Fibroblast of lung (primary cell): ENCODE measurements at places on chromosomes 16 and 17. TPM values are rescaled to one million over a fixed set of nuclear protein-coding genes. Genes with fewer than 3 reads are reported as not detected.

- peak; percentile 44 for DNase-seq
These were observed 387.5 kb upstream of the HSBP1 start for GRCh38 chr16:83420206-83420760.

DNA sequence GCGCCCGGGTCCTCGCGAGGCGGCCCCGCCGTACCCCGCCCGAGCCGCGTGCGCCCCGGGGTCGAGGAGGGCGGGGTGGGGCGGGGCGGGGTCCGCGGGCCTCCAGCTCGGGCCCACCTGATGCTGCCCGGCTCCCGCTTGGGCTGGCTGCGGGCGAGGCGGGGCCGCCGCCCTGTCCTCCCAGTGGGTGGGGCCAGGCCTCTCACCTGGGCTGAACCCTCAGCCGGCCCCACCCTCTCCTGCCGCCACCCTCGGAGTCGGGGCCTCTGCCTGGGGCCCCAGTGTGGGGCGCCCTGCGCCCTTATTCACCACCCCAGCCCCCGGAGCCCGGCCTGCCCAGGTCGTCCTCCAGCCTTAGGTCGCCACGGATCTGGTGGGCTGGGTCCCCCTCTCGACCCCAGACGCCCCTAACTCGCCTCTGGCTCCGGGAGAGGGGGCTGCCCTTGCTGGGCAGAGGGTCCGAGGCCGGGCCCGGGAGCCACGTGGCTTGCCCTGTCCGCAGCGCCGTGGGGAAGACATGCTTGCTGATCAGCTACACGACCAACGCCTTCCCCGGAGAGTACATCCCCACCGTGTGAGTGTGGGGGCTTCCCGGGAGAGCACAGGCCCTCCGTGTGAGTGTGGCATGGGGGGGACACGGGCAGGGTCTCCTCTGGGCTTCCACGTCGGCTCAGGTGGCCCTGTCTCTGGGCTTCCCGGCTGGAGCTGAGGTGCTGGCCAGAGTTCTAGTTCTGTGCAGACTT lies 578 bp downstream of the RAC3 start:
- no peak for DNase-seq

DNA sequence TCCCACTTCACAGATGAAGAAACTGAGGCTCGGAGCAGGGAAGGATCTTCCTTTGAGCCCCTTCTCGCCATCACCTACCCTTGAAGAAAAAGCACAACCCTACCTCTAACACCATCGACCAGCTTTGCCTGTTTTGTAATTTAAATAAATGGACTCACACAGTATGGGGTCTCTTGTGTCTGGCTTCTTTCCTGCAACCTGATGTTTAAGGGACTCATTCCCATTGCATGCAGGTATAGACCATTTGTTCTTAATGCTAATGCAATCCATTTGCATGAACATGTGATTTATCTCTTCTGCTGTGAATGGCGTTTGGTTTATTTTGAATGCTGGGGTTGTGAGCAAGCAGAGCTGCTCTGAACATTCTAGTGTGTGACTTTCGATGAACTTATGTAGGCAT lies 150.8 kb upstream of the FOXF1 start:
- no peak for DNase-seq

DNA sequence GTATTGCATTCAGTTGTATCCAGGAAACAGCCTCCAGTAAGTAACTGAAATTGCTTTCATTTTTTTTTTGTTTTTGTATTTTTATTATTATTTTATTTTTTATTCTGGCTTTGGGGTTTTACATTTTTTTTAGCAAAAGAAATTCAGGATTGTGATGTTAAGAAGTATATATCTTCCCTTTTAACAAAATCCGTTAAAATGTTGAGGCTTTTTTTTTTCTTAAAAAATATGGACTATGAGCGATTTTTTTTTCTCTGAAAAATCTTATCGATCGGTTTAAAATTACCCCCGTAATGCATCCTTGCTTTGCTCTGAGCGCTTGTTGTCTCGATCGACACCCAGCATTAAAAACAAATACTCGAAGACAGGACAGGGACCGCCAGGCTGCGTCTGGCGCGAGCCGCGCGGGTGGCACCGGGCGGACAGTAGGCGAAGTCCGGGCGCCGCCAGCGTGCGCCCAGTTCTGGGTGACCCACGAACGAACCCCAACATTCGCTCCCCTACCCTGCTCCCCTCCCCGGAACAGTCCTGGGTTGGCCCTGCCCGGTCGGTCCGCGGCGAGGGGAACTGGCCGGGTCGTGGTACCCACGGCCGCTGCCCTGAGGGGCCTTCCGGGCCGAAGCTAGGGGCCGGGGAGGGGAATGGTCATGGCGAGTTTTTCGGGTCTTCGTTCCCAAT lies 482 bp downstream of the BAHCC1 start:
- DNase-seq = peak; percentile 9

GRCh38 chr17:37117373-37118142 lies 168.8 kb downstream of the AATF start:
- no peak for DNase-seq

DNA sequence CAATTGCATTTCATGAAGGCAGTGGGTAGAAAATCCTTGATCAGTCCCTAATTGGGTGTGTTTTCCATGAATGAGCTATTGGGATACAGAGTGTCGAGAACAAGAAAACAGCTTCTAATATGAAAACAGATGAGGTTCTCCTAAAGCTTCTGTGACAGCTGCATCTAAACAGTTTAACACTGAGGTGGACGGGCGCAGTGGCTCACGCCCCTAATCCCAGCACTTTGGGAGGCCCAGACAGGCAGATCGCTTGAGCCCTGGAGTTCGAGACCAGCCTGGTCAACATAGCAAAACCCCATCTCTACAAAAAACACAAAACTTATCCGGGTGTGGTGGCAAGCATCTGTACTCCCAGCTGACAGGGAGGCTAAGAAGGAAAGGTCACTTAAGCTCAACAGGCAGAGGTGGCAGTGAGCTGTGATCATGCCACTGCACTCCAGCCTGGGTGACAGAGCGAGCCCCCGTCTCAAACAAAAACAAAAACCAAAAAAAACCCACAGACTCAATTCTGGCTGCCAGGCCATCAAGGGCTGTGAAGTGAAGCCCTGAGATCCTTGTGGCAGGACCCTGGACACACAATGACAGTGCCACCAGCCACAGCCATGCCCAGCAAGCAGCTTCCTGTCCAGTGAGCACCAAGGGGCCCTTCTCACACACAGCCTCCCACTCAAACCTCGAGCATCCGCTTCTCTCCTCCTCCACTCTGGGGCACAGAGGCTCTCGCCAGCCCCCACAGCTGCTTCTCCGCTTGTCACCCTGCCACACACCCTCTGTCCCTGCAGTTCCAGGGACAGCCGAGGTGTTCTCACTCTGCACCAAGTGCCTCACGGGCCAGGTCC lies 44.0 kb downstream of the ANKRD11 start:
- DNase-seq = no peak

DNA sequence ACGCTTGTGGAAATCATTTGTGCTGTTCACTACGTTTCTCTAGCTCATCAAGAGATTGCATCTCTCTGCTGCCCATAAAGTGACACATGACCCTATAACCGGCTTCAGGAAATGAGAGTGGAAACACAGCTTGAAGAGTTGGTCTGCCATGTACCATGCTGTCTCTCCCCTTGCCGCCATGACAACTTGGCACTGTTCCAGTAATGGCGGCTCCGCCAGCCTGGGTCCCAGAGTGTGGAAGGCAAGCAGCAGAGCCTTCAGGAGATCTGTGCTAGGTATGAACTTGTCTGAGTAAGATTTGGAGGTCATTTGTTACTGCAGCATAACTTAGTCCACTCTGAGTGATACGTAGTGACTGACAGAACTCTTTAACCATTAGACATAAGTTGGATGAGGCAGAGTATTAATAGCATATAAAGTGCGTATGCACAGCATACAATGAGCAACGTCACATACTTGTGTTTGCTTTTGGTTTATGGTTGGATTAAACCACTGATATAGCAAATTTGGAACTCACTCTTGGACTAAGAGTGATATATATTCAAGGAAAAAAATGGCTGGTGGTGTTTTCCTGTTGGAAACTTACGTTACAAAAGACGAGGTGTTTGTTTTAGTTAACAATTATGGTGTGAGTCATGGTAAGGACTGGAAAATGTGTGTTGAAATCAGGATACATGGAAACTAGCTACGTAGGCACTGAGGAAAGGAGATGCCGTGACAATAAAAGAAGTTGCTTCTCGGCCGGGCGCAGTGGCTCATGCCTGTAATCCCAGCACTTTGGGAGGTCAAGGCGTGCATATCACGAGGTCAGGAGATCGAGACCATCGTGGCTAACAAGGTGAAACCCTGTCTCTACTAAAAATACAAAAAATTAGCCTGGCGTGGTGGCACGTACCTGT lies 24.4 kb upstream of the PMP22 start:
- DNase-seq = peak; percentile 85

DNA sequence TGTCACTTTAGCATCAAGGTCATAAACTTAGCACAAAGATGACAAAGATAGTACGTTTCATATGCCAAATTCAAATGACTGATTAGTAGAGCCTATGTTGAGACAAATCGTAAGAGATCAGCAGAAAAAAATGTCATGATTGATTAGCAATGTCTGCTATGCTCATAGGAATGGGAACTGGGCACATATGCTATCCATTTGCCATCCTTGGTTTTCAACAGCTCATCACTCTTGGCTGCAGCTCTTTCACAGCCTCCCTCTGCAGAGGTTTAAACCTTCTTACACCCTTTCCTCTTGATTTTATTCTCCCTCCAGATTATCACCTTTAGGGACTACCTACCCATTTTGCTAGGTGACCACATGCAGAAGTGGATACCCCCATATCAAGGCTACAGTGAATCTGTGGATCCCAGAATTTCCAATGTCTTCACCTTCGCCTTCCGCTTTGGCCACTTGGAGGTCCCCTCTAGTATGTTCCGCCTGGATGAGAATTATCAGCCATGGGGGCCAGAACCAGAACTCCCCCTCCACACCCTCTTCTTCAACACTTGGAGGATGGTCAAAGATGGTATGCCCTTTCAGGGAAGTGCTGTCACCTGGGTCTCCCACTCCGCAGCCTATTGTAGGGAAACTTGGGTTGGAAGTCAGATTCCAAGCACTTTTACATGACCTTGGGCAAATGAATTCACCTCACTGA lies 16.2 kb downstream of the MPO start:
- DNase-seq = no peak

DNA sequence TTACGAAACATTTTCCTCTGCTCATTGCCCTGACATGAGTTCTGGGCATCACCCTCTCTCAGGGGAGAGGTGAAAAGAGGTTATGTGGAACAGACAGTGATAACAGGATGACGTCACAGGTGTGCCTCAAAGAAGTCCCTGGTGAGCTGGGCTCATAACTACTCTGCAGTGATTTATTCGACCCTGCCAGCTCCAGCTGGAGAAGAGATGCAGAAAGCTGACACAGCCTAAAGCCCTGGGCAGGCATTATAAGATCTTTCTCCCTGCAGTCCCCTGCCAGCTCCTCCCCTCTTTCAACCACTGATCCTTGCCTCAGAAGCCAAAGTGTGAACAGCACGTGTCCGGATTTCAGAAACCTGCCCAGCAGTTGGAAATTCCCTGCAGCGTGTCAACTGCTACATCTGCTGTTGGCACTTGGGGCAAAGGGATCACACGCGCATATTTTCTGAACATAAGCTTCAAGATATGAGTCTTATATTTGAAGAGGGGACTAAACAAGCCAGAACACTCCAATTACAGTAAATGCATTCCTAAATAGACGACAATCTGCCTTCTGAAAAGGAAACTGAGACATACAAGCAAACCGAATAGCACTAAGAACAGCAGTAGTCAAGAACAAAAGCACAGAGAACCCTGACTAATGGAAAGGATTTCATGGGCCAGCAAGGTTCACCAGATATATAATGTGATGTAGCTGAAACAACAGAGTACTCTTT lies 80.5 kb downstream of the SMG6 start:
- peak; percentile 65 for DNase-seq

GRCh38 chr17:74218436-74218835 lies 5.1 kb downstream of the TTYH2 start:
- DNase-seq = no peak

GRCh38 chr16:28213396-28213795 lies 1.6 kb upstream of the XPO6 start:
- peak; percentile 19 for DNase-seq

DNA sequence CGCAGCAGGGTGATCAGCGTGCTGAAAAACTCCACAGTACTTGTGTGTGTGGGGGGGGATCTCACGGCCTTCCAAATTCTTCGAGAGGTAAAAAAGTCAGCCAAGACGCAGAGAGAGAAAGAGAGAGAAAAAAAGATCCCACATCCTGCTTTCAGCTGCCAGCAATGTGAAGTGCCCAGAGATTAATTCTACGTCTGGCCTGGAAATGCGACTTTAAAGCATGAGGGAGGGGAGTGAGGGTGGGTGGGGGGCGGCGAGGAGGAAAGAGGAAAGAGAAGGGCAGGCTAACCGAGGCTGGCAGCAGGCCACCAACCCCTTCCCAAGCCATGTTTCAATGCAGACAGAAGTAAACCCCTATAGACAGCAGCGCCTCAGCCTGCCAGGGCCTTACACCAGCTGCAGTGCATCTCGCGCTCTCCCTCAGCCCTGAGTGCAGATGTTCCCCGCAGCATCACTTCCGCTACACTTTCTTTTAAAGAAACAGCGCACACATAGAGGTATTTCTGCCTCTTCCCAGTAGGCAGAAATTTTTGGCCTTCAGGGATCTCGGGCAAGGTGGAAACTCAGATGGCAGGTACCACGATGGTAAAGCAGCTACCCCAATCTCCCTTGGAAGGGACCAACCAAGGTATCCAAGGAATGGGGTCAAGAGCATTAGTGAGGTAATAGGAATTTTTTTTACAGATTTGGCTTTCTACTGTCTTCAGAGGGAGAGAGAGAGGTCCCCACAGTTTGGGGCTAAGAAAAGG lies 87.8 kb downstream of the SMG6 start:
- peak; percentile 99 for DNase-seq

DNA sequence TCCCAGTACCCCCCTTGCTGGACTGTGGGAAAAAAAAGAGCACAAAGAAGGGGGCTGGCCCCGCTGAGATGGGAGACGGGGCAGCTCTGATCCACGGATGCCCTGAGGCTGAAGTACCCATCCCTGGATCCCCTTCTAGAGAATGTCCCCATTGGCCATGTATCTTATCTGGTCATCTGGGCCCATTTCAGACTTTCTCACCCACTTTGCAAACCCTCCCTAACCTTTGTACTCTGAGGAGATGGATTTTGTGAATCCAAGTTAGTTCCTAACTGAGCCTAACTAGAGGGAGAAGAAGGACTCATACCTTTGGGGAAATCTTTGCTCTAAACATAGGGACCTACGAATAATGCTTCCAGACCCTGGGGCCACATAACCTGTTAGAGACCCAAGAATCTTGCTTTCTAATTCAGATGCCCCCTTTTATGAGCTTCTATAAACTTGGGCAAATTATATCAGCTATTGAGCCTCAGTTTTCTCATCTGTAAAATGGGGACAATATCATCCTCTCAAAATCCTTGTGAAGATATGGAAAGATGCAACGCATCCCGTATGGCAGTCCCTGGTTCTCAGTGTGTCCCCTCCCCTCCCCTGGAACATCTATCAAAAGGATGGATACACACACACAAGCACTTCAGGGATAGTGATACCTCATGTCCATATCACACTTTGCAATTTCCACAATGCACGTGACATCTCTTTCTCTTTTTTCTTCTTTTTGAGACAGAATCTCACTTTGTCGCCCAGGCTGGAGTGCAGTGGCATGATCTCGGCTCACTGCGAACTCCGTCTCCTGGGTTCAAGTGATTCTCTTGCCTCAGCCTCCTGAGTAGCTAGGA lies 16.8 kb upstream of the FZD2 start:
- DNase-seq = no peak

- peak; percentile 91 for DNase-seq
These were observed 67.9 kb downstream of the HIC1 start for GRCh38 chr17:2122641-2123302.

KCNH6 gene
- not detected in 2 replicates for total RNA-seq

HS3ST2 gene
- not detected in 2 replicates for total RNA-seq

MYCBPAP gene
- total RNA-seq = 2.3 and 3.0 TPM in 2 replicates

GP1BA gene
- total RNA-seq = not detected in 2 replicates

GEMIN4 gene
- 7.4 and 10.0 TPM in 2 replicates for total RNA-seq

BAIAP3 gene
- 0.26 and 0.83 TPM in 2 replicates for total RNA-seq

CCDC154 gene
- total RNA-seq = 0.50 and 0.51 TPM in 2 replicates
